SJCRH30 (cell line): ENCODE measurements at places on chromosomes 5 and 9. TPM values are rescaled to one million over a fixed set of nuclear protein-coding genes. Genes with fewer than 3 reads are reported as not detected.
A peak's percentile ranks its signal among the peaks of the same experiment; 100 is the strongest.

DNA sequence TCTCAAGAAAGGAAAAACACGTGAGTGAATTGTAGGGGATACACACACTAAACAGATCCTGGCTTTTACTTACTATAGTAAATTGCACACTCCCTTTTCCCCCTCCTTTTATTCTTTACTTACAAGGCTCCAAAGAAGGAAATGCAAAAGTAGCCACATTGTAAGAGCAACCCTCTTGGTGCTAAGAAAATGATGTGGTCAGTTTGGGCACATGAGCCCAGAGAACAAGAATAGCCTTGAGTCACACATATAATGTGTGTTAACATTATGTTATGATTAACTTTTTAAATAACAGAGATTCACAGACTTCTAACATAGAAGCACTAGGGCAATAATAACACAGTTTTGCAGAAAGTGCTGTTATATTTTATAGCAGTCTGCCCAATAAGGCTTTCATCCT is 48.5 kb downstream of the PCSK5 start:
- DNase-seq: no peak

DNA sequence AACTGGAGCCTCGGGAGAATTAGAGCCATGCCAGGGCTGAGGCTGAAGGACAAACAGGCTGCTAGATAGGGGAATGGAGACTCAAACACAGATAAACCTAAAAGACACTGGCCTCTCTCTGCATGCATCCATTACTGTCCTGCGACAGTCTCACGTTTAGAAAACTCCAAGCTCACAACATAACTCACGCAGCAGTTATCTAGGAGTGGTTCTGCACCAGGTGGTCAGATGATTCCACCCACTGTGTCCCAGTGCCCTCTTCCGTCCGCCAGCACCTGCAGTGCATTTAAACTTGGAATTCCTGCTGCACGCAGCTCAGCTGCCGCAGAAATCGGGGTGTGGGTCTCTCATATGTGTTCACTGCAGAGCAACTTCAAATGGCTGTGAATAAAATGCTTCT is 272.6 kb upstream of the IRX2 start:
- no peak for DNase-seq

GRCh38 chr9:91727316-91727861 is 222.6 kb downstream of the ROR2 start:
- DNase-seq: peak; percentile 66

KCNN2 gene
- not detected in 2 replicates for total RNA-seq

BTNL8 gene
- total RNA-seq: not detected in 2 replicates

PCDHGA11 gene
- total RNA-seq: 1.3 and 1.4 TPM in 2 replicates

GRCh38 chr5:148491015-148491792 is 107.4 kb downstream of the FBXO38 start:
- no peak for DNase-seq

DNA sequence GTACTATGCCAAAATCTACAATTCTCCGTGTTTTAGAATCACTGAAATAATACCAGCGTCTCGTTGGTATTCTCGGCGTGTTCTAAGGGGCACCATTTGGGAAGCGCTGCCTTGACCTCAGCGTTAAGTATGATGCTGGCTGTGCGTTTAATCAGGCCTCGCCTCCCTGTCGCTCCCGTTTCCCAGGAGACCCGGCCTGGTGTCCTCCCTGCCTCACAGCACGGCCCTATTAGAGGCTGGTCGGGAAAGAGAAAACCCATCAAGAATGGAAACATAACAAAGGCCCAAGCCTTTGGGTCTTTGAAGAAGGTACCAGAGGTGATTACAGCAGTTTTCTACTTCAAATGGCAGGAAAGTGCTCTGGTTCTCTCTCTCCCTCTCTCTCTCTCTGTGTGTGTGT is 30.0 kb downstream of the GFPT2 start:
- DNase-seq: no peak

DNA sequence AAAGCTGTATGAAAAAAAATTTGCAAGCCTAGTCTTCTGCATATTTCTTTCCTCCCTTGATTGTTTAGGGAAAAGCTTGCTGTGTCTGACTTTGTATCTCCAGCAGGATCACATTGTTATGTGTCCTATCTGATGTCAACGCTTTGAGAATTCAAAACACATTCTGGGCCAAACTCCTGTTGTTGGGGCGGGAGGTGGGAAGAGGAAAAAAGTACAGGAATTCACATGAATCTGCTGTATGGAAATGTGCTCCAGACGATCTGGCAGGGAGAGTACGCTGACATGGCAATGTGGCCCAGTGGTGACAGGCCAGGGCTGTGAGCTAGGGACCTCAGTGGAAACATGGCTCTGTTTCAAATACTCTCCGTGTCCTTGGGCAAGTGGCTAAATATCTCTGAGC is 87.4 kb upstream of the GNA14 start:
- no peak for DNase-seq

DNA sequence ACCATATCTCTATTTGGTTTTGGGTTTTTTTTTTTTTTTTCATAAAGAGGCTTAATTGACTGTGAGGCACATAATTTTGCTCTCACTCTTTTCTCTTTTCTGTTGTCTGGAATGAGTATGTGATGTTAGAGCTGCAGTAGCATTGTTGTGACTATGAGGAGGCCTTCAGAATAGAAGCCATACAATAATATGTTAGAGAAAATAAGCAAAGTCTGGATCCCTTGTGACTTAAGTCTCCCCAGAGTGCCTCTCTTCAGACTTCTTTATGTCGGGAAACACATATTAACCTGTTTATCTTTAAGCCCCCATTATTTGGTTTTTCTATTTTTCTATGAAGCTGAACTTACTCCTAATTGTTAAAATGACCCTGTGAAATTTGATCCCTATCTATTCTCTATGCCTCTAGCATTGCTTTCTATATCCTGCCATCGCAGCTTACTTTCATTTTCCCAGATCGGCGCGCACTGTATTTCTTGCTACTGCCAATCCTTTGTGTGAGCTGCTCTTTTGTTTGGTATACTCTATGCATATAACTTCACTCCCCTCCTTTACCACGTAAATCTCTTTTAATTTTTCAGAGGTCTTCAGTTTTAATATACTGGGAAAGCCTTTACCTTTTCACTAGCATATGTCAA is 372.5 kb upstream of the KCNN2 start:
- DNase-seq: peak; percentile 3

GRCh38 chr5:86878250-86878649 is 260.5 kb downstream of the COX7C start:
- no peak for DNase-seq

MELK gene
- 86.3 and 94.3 TPM in 2 replicates for total RNA-seq

DNA sequence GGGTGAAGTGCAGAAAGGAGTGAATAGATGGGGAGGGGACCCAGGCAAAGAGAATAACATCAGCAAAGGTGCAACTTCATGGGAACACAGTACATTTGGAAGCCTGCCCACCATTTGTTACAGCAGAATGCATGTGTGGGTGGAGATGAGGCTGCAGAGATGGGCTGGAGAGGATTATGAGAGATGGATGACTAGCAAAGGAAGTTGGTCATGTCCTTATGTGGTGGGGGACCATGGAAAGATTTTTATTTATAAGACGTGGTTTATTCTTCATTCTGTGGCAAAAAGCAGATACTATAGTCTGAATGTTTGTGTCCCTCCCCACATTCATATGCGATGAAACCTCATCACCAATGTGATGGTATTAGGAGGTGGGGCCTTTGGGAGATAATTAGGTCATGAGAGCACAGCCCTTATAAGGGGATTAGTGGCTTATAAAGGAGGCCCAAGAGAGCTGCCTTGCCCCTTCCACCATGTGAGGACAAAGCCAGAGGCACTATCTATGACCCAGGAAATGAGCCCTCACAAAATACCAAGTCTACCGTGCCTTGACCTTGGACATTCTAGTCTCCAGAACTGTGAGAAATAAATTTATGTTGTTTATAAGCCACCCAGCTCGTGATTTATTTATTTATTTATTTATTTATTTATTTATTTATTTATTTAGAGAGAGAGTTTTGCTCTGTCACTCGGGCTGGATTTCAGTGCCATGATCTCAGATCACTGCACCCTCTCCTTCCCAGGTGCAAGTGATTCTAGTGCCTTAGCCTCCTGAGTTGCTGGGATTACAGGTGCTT is 483.7 kb downstream of the RAB3C start:
- peak; percentile 9 for DNase-seq

DNA sequence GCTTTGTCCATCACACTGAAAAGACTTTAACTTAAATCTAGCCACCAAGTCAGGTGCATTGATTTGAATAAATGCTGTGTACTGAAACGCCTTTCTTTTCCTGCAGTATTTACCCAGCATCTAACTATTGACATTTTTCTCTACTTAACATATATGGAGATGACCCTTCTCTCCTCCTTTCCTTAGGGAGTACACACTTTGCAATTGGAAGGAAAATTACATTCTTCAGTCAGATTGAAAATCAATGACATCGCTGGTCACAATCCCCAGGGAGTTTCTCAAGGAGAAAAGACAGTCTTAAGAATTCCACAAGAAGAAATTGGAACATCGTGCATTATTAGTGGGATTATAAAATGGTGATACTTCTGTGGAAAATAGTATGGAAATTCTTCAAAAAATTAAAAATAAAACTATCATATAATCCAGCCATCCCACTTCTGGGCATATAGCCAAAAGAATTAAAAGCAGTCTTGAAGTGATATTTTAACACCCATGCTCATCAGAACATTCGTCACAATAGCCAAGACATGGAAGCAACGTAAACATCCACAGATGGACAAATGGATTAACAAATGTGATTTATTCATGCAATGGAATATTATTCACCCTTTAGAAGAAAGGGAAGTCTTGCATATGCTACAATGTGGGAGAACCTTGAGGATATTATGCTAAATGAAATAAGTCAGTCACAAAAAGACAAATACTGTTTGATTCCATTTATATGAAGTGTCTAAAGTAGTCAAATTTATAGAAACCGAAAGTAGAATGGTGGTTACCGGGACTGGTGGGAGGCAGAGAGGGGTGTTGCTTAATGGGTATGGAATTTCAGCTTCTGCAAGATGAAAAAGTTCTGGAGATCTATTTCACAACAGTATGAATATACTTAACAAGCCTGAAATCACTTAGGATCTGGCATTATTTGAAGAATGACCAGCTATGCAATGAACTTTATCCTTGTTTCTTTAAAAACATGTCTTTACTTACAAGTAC is 14.3 kb upstream of the FREM1 start:
- no peak for DNase-seq

PRRC1 gene
- 57.9 and 65.8 TPM in 2 replicates for total RNA-seq

GRCh38 chr9:73558471-73558870 is 406.8 kb downstream of the ANXA1 start:
- no peak for DNase-seq

PLAC8L1 gene
- 0.33 TPM in 1 of 2 replicates, not detected in the other for total RNA-seq

PIP5K1B gene
- total RNA-seq: 0.18 and 0.36 TPM in 2 replicates

- DNase-seq: no peak
Observed at GRCh38 chr9:89799221-89799620, 194.4 kb downstream of the GADD45G start.

C9 gene
- not detected in 2 replicates for total RNA-seq

CRAT gene
- total RNA-seq: 13.9 and 15.2 TPM in 2 replicates

FOXD4L4 gene
- 0.53 and 0.59 TPM in 2 replicates for total RNA-seq

- DNase-seq: peak; percentile 33
Observed at GRCh38 chr9:74496819-74497747, at the start of gene RORB. Gene RORB, plus strand, starts transcription at chr9:74497335. Its CDS starts 642 bp downstream, at chr9:74497977.

CER1 gene
- not detected in 2 replicates for total RNA-seq

DNA sequence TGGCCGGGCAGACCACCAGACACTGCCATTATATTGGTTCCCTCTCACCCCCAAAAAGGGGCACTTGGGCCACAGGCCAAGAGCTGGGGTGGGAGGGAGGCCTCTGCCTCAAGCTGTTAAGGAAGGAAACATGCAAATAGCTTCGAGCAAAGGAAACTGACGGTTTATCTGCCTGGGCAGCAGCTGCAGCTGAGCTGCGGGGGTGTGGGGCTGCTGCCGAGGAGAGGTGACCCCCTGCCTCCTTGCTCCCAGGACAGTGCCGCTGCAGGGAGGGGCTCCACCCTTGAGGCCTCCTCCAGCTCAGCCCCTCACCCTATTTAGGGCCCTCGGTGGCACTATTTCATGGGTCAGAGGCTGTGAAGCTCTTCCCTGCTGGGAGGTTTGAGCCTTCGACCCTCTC is 789 bp downstream of the DOK3 start:
- no peak for DNase-seq
